GDM1 (cell line): ENCODE measurements at places on chromosomes 2 and 18.
A peak's percentile ranks its signal among the peaks of the same experiment; 100 is the strongest.

- no peak for DNase-seq
Observed at GRCh38 chr2:104852090-104852666, 1.7 kb upstream of the POU3F3 start.

GRCh38 chr2:169393068-169393590 lies 30.8 kb upstream of the LRP2 start:
- DNase-seq: no peak

DNA sequence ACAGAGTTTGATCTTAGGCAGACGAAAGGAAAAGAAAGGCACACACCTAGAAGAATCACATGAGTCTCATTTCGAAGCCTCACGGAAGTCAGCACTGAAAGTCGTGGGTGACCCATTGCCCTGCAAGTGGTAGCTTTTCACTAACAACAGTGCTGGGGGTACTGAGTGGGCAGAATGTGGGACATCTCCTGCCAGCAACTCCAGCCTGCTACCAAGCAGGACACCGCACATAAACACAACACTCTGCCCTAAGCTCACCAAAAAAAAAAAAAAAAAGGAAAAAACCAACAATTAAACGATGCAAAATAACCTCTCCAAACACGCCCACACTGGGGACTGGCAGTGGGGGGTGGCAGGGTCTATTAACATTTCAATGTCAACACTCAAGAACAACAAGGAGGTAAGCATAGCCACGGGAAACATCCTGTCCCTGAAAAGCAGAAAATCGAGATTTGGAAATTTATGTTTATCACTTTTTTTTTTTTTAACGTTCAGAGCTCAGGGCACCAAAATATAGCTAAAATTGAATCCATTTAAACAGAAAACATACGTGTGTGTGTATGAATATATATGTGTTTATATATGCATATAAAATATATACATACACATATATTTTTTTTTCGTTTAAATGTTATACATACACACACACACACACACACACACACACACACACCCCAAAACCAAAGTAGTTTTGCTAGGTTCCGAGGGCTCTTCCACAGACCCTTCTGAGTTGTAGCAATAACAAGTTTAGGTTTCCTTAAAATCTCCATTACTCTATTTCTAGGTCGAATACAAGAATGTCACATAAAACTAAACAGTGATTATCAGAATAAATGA lies 2.2 kb downstream of the INO80D start:
- DNase-seq: no peak

DNA sequence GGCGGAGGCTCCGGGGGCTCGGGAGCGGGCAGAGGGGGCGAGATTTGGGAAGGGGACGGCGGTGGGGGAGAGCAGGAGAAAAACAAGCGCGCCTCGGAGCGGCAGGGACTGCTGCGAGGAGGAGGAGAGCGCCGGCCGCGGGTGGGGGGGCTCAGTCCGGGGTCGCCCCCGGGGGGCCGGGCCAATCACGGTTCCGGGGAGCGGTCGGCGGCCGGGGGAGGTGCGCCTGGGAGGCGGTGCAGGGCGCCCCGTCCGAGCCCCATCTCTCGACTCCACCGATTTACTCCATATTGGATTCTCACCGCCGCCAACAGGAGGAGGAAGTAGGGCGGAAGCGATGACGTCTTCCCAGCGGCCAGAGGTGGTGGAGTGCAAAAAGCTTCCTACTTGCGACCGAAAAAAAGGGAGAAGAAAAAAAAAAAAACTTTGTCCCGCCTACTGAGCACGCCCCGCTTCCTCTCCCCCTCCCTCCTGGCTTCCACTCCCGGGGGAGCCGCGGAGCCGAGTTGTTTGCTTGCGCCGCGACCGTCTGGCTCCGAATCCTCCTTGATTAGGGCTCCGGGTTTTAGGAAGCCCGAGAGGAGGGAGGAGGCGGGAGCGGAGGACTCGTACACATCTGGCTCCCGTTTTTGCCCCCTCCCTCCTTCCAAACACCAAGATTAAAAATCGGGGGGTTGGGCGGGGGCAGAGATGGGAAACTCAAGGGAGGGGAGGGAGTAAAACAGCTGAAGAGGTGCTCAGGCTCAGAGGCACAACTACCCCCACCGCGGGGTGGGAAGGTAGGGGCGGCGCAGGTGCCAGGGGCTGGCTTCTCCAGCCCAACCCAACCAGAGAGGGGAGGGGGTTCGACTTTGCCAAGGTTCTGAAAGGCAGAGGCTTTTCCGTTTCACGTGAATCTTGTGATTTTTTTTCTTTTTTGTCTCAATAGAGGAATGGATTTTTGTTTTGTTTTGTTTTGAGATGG lies at the start of gene SPRED2:
Gene SPRED2, minus strand, starts transcription at position 373 of the 964 bp plus-strand sequence. CDS start 612 bp downstream, outside the sequence.
- DNase-seq: peak; percentile 87

DNA sequence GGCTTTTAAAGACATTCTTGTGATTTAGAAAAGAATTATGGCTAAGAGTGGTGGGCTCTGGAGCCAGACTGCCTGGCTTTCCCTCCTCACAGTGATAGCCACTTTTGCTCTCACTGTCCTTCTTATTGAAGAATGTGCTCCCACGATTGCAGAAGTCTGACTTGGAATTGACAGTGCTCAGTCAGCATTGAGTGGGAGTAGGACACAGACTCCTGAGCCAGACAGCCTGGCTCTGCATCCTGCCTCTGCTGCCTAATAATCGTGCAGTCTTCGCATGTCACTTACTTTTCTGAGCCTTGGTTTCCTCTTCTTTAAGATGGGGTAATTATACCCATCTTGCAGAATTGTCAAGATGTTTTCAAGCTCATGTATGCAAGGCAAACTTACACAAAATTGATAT lies 23.3 kb downstream of the SPATS2L start:
- no peak for DNase-seq

DNA sequence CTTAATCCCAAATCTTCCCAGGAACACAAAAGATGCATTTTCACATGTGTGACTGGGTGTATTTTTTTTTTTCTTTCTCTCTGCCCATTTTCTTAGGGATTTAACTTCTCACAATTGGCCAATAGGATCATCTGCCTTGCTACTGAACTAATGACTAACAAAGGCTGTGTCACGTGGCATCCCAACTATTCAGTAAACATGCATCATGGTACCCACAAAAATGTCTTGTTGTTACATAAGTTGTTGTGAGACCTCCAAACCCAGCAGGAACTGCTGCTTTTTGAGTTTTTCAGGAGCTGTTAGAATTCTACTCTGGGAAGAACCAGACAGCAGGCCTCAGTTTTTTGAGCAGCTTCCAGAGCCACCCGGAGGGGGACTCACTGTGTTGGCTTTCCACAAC lies 31.9 kb downstream of the GAD1 start:
- no peak for DNase-seq

DNA sequence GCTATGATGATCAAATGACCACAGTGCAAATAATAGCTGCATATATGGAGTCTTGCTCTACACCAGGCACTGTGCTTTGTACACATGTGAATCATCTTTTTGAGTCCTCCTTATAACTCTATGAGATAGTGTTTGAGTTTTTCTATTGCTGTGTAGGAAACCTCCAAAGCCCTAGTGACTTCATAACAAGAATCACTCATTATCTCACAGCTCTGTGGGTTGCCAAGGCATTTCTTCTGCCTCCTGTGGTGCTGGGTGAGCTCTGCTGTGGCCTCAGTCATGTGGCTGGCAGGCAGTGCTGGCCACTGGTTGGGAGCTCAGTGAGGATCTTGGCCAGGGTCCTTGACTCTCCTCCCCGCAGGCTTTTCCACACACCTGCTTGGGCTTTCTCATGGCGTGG lies 153.4 kb downstream of the CAPN13 start:
- no peak for DNase-seq

- DNase-seq: no peak
Observed at GRCh38 chr2:102185347-102185746, 1.5 kb upstream of the IL1RL2 start.

DNA sequence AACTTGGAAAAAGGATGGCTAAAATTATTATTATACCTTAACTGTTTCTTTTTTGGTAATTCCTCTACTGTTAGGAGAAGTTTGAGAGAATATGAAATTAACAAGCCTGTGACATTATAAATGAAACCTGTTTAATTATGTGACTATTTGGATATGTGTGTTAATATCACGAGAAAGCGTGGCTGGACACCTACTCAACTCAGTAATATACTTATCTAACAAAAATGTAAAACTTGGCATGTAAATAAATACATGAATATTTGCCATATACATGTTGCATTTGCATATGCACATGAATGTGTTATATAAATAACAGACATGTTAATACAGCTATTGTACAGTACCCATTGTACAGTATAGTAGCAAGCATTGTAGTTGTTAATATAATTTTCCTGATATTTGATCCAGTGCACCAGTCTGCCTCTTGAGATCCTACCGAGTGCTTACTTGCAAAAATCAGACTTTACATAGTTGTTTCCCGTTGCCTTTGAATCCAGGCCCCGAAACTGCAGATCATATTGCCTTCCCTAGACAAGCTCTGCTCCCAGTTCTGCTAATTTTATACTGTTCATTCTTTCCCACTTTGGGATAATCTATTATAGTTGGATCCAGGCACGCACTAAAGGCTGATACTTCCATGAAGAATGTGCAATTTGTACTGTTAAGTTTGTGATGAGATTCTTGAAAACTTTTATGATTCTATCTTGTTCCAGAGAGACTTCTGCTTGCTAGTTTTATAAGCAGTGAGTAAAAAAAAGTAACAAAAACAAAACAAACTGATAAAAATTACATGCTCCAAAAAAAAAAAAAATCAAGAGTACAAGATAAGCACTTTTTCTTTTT lies 395.6 kb downstream of the ARHGAP15 start:
- no peak for DNase-seq

DNA sequence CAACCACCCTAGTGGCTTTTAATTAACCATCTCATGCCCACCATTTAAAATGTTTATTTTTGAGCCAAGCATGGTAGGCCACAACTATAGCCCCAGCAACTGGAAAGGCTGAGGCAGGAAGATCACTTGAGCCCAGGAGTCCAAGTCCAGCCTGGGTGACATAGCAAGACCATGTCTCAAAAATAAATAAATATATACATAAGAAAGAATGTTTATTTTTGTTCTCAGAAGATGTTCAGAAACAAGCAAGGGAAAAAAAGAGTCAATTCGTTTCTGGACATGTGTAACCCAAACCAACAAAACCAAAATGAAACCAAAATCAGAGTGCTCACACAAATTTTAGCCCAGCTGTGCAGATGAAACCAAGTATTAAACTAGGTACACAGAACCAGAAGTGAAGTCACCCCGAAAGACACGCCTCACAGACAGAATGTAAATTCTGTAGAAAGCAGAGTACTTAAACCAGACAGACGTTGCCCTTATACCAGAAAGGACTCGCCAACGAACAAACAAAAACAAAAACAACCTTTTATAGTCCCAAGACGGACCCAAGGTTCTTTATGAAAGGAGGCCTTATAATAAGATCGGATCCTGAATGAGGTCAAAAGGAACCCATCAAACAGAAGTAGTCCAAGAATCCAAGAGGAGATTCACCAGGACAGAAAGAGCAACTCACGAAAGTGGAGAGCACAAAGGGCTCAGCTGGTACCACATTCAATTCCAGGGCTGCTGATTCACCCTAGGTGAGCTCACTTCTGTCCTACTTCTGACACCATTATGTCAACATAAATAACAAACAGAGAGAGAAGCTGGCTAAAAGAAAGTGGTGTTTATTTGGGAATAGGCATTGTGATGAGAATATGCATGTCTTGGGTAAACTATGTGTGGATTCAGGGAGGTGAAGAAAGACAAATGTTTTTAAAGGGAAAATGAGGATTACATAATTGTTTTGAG lies 31.8 kb upstream of the MTCL1 start:
- DNase-seq: no peak

DNA sequence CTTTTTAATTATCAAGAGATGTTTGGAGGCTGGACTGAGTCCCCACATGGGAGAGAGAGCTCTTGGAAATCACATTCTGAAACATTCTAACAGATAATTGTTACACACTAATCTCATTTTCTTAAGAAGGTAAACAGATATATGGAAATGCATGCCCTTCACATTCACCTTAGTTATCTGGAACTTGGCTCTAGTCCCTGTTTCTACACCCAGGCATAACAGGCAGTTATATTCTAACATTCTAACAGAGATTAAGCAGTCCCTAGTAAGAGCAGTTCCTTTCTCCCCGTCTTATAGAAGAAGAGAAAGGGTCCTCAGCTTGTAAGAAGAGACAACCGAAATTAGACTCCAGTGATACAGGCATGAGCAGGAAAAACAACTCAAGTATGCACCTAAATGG lies 385.4 kb downstream of the SOX11 start:
- no peak for DNase-seq

- DNase-seq: no peak
Observed at GRCh38 chr18:28804512-28805202, 627.7 kb upstream of the CDH2 start.

- no peak for DNase-seq
Observed at GRCh38 chr2:42207826-42208225, 38.7 kb downstream of the EML4 start.

GRCh38 chr2:10493075-10493633 lies 45.0 kb upstream of the ODC1 start:
- DNase-seq: no peak

DNA sequence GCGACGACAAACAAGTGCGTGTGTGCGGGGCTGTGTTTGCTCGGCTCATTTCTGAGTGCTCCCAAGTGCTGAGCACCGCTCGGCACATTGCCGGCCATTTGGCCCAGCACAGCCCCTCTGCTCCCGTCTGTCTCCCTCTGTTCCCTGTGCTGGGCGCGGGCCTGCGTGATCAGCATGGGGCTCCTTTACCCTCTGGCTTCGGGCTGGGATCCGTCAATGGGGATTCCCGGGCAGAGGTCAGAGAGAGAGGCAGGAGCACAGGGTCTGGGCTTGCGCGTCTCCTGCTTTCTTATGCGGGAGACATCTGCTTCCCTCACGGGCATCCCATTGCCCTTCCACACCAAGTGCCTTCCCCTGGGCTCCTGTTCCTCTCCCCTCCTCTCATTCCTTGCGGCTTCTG lies 234.0 kb downstream of the ACKR3 start:
- no peak for DNase-seq

GRCh38 chr2:9494081-9494480 lies 19.7 kb downstream of the IAH1 start:
- DNase-seq: no peak

DNA sequence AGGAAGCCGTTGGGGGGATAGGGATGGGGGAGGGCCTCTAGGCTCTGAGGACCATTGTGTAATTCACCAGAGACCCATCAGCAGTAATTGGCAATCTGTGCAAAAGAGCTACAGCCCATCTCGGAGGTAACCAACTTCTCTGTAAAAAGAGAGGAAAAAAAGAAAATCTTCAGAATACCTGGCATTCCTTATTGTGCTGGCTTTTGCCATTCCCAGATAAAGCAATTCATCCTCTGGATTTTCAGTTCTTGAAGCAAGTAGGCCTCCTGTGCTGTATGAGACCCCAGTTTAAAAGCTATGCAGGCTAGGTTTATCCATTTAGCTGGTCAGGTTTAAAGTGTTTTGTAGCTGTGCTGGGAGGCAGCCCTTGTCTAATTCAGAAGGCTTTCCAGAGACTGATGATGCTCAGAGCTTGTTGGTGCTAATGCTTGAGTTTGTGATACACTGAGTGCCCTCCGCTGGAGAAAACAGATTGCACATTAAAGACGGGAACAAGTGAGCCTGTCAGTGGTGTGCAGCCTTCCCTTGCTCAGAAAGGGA lies at the start of gene LRRTM4:
Gene LRRTM4, minus strand, starts transcription at position 446 of the 540 bp plus-strand sequence.
- DNase-seq: no peak

GRCh38 chr18:56233595-56233994 lies 404.8 kb downstream of the TXNL1 start:
- DNase-seq: no peak
